ENCODE measurements at places on chromosomes 4 and X. TPM values are rescaled to one million over a fixed set of nuclear protein-coding genes. Genes with fewer than 3 reads are reported as not detected.

FGF16 gene
- 0.55 TPM for total RNA-seq

FGFRL1 gene
- 39.2 TPM for total RNA-seq

PITX2 gene
- total RNA-seq = 0.79 TPM

NIPAL1 gene
- total RNA-seq = 2.8 TPM

KIAA1210 gene
- 2.1 TPM for total RNA-seq

F9 gene
- not detected for total RNA-seq

DCAF8L2 gene
- total RNA-seq = not detected

DNA sequence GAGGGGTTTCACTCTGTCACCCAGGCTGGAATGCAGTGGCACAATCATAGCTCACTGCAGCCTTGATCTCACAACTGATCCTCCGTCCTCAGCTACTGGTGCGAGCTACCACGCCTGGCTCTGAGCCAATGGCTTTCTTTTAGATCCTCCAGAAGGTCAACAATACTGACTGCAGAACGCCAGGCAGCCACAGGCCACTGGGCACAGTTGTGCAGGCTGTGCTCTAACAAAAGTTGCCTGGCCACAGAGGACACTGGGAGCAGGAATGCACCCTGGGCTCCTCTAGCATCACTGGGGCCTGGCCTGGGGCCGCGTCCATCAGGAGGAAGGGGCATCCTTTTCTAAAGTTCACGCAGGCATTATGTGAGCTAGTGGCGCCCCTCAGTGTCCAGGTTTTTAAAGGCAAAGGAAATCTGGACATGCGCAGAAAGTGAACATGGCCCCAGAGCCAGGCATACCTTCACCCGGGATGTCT is 14.9 kb upstream of the PORCN start:
- DNase-seq = no peak

- no peak for DNase-seq
These were observed 55.8 kb upstream of the MAGEB10 start for GRCh38 chrX:27751976-27752375.

GRCh38 chr4:1274871-1275270 is 14.8 kb upstream of the MAEA start:
- no peak for DNase-seq

DNA sequence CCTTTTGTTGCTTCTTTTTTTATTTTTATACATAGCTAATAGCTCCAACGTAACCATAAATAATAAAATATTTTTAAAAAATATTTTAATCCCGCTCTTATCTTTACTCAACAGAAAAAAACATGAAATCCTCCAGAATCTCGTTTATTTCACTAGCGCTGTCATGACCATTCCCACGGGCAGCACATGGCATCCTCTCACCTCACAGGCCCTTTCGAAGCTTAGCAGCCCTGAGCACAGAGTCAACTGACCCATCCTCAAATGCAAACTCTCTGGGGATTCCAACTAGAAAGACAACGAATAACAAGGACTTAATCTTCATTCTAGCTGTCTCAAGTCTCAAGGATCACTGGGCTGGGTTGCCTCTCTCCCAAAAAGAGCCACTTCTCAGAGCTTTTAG is 285.9 kb upstream of the PPARGC1A start:
- no peak for DNase-seq

- no peak for DNase-seq
These were observed 30.7 kb upstream of the SPON2 start for GRCh38 chr4:1203026-1203616.

GRCh38 chr4:13268703-13269102 is 215.4 kb downstream of the RAB28 start:
- DNase-seq = no peak

GRCh38 chrX:65127842-65128241 is 151.6 kb upstream of the ZC4H2 start:
- no peak for DNase-seq

- no peak for DNase-seq
These were observed 8.6 kb upstream of the FGF5 start for GRCh38 chr4:80257851-80258250.

GRCh38 chr4:76658231-76659102 is 223.4 kb downstream of the SHROOM3 start:
- DNase-seq = no peak

GRCh38 chr4:79087071-79087470 is 147.8 kb upstream of the PAQR3 start:
- no peak for DNase-seq

- DNase-seq = peak; percentile 86
These were observed 866 bp upstream of the EMD start for GRCh38 chrX:154378059-154378798.

DNA sequence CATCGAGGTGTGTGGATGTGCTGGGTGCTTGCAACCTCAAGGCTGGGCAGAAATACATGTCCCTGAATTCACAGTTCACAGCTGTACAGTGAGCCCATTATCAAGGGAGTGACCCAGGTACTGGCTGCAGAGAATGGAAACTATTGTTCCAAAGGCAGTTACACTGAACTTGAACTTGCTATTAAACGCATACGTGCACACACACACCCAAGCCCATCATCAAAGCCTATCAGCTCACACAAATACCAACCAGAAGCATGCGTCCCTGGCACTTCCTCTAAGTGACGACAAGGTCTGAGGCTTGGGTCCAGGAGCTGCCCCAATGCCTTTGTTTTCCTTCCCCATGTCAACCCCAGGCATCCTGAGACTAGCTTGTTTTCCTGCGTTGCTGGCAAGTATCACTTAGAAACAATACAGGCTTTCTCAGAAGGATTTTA is 88.6 kb downstream of the IRF2 start:
- DNase-seq = no peak

DNA sequence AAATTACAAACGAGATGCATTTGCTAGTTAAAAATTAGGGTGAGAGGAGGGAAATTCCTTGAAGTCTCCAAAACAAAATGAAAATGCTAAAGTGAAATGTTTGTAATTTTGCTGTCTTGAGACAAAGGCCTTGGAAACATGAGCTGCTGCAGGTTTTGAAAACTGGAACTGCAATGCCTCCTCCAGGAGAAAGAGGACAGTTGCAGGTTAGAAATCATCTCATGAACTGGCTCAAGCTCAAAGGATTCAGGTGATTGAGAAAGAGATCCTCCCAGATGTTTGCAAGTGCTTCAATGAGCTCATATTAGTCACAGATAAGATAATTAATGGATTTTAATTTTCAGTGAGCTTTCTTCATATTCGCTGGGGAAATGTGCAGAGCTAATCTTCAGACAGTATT is 32.4 kb downstream of the SMPX start:
- no peak for DNase-seq

DNA sequence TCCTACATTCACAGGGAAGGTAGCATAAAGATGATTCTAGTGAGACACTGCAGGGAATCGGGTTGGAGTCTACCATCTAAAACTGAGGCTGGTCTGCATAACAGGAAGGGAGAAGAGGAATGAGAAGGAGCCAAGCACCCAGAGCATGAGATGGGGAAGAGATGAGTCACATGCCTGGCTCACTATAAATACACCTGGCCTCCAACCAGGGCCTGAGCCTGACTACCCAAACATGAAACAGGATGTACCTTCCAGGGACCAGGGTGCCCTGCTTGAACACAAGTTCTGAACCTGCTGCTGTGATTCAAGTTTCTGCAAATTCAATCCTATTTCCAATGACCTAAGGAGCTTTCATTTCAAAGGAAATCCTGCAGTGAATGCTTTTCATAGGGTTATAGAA is 24.9 kb downstream of the CD99L2 start:
- no peak for DNase-seq

DNA sequence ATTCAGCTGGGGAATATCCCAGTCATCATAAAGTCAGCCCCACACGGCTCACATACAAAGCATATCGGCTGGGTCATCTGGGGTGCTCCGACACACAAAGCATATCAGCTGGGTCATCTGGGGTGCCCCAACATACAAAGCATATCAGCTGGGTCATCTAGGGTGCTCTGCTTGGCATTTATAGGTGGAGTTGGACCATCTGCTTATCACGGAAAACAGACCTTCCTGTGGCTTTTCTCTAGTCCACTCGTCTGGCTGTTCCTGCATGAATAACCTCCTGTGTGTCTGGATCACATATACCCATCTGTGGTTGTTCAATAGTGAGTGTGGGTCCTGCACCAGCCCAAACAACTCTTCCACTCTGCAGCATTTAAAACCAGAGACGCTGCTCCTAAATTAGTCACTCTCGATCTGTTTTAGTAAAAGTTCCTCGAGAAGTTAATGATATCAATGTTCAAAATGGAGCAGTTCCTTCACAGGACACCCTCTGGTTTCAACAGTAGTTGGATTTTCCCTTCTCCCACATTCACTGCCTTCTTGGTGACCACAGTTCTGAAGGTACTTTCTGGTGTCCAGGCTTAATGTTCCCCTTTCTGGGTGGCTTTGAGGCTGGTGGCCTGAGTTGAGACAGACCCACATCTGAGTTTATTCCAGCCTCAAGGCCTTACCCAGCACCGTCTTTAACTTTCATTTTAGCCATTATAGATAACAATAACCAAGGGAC is 70.0 kb upstream of the FRG1 start:
- no peak for DNase-seq

DNA sequence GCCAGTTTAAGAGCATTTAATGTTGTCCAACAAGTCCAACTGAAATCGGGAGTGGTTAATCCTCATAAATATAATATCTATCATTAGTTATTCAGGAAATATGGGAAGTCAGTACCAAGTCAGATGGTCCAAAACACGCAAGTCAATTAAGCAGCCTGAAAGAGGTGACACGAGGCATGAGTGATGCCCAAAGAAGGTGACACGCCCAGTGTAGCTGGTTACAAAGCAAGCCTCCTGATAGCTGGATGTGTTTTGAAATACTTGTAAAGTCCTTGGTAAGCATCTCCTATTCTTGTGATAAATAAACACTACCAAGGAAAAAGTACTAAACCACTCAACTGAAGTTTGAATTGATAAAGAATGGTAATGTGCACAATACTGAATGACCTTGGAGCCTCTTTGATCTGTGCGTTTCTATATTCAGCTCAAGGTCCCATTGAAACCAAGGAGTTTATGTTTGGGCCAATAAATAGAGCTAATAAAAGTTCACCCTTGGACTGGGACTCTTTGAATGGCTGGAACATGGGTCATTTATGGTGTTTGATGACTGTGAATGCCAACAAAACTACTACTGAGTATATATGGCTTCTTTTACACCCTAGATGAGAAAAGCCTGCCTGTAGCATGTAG is 93.2 kb upstream of the KLF3 start:
- no peak for DNase-seq

- DNase-seq = peak; percentile 92
These were observed 177.9 kb downstream of the CBR4 start for GRCh38 chr4:168831919-168832762.

- DNase-seq = no peak
These were observed 1243.8 kb upstream of the ADGRL3 start for GRCh38 chr4:59956366-59956765.

- no peak for DNase-seq
These were observed 83.0 kb upstream of the ADRA2C start for GRCh38 chr4:3683077-3683743.

- peak; percentile 38 for DNase-seq
These were observed 5.9 kb upstream of the PITX2 start for GRCh38 chr4:110628663-110629213.

DNA sequence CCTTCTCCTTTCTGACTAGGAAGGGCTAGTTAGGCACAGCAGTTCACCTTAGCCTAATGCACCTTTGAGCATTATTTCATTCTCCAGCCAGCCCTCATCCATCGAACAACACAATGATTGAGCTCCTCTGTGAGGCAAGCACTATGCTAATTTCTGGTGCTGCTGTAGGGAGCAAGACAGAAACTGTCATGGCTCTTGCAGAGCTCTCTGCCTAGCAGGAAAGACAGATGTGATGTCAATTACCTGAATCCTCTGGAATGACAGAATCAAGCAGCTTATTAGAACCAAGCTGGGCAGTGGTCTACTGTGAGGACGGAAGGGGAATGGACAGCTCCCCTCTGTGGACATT is 256.1 kb upstream of the NOCT start:
- no peak for DNase-seq
